Liver (tissue), 10 donors: ENCODE measurements at places on chromosomes 6 and 20. TPM values are rescaled to one million over a fixed set of nuclear protein-coding genes. Genes with fewer than 3 reads are reported as not detected.

GRCh38 chr6:96939007-96939805, 14.7 kb downstream of the KLHL32 start:
- no peaks in the 10 kb centered on the region for H3K27me3 ChIP-seq
- H3K4me3 ChIP-seq, result no peak overlapping the region
- no peaks in the 10 kb centered on the region for H3K36me3 ChIP-seq
- H3K4me1 ChIP-seq, result no peaks in the 10 kb centered on the region

DNA sequence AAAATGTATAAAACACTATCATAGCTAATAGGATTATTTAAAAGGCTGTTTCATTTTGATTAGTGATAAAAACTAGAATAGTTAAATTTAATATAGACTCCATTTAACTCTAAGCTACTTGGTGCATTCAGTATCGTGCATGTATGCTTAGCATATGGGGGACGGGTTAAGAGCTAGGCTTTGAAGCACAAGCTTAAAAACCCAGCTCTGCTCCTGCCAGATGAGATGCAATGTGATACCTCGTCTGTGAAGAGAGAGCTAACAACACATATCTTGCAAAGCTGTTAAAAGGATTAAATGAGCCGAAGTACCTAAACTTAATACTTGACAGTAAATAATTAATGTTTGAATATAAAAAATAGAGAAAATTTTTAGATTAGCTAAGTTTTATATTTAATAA, 42.2 kb downstream of the DTNBP1 start:
- no peak for DNase-seq
- no peaks in the 10 kb centered on the region for H3K27me3 ChIP-seq
- no peak overlapping the region for H3K27ac ChIP-seq
- no peaks in the 10 kb centered on the region for H3K36me3 ChIP-seq
- no peak overlapping the region for H3K4me3 ChIP-seq

- no peak overlapping the region for H3K27ac ChIP-seq
- H3K36me3 ChIP-seq, result peaks cover 41% of the 10 kb centered on the region
- no peak for DNase-seq
- no peaks in the 10 kb centered on the region for H3K27me3 ChIP-seq
- no peak overlapping the region for H3K4me3 ChIP-seq
Measured at GRCh38 chr6:161115468-161115867, 123.9 kb downstream of the MAP3K4 start.

- no peak for DNase-seq
- no peak overlapping the region for H3K27ac ChIP-seq
- H3K4me1 ChIP-seq, result peaks cover 3% of the 10 kb centered on the region
- H3K36me3 ChIP-seq, result no peaks in the 10 kb centered on the region
Measured at GRCh38 chr6:154297210-154297609, 59.4 kb downstream of the IPCEF1 start.

DNA sequence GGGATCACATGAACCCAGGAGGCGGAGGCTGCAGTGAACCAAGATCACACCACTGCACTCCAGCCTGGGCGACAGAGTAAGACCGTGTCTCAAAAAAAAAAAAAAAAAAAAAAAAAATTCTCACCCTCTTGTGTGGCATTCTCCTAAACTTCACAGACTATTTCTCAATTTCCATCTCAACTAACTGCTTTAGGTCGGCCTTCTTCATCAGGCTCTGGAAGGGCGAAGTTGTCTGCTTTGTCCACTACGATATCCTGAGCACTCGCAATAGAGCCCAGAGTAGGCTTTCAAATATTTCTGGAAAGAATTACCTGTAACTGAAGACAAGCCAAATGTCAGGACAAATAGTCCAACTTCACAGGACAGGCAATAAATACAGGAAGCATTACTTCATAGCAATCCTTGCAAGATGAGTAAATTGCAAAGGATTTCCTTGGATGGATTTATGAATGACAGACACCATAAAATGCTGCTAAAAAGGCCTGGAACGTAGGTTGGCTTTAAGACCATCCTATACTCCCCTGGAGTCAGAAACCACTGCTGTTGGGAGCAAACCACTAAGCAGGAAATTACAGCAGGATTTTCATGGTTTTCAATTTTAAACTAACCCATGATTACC, 116.3 kb upstream of the SLC2A12 start:
- no peak overlapping the region for H3K4me3 ChIP-seq
- peaks cover 23% of the 10 kb centered on the region for H3K4me1 ChIP-seq
- peaks cover 9% of the 10 kb centered on the region for H3K36me3 ChIP-seq
- H3K27me3 ChIP-seq, result no peaks in the 10 kb centered on the region
- H3K27ac ChIP-seq, result peak overlapping the region; percentile 19
- no peak for DNase-seq

GRCh38 chr20:33645072-33645358, 17.1 kb upstream of the C20orf144 start:
- H3K4me1 ChIP-seq, result peaks cover 14% of the 10 kb centered on the region
- H3K4me3 ChIP-seq, result no peak overlapping the region
- DNase-seq, result no peak
- H3K27ac ChIP-seq, result no peak overlapping the region
- H3K27me3 ChIP-seq, result no peaks in the 10 kb centered on the region

GRCh38 chr20:61346996-61347395, 94.9 kb downstream of the CDH4 start:
- no peaks in the 10 kb centered on the region for H3K36me3 ChIP-seq
- H3K27ac ChIP-seq, result no peak overlapping the region
- H3K4me1 ChIP-seq, result no peaks in the 10 kb centered on the region
- no peaks in the 10 kb centered on the region for H3K27me3 ChIP-seq
- DNase-seq, result no peak

- H3K4me3 ChIP-seq, result no peak within 1 kb of the TSS
- H3K27ac ChIP-seq, result peak within 1 kb of the TSS; percentile 53
- peaks cover 8% of the 10 kb centered on the region for H3K4me1 ChIP-seq
- no peak for DNase-seq
- no peaks in the 10 kb centered on the region for H3K27me3 ChIP-seq
Measured at GRCh38 chr20:43726811-43727338, at the start of gene GTSF1L. GTSF1L (minus strand) TSS chr20:43727002; CDS start chr20:43726694, 308 bp downstream.

DNA sequence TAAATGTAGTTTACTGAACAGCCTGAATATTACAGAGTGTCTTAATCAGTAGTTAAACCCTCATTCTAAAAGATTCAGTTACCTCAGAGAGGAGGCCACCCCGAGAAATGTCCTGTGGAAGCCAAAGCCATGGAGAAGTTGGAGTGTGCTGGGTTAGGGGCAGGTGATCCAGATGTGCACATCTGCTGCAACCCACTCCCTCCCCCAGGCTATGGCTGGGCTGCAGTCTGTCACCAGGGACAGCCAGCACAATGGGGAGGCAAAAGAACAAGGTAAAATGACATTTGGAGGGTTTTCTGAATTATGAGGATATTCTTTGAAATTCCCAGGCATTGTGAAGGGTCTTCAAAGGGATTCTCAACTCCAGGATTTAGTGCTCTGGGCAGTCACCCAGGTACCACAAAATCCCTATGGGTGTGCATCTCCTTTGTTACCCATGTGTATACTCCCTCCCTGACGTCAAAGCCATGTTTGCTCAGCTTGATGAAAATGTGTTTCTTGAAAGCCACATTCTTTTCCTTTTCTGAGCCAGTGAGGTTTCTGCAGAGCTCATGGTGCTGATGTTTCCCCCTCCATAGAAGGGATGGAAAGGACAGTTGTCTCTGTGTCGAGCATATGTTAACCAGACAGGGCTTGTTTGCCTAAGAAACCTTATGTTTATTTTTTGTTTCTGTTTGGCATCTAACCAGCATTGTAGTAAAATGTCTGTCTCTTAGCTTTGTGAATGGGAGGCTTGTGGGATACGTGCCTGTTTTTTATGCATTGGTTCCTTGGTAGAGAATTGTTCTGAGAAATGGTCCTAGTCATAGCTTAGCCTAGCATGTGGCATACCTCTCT, 212.3 kb upstream of the TBX18 start:
- H3K4me3 ChIP-seq, result no peak overlapping the region
- no peaks in the 10 kb centered on the region for H3K4me1 ChIP-seq
- H3K27ac ChIP-seq, result no peak overlapping the region
- peaks cover 3% of the 10 kb centered on the region for H3K27me3 ChIP-seq

- no peaks in the 10 kb centered on the region for H3K27me3 ChIP-seq
- DNase-seq, result no peak
- H3K36me3 ChIP-seq, result no peaks in the 10 kb centered on the region
- no peak overlapping the region for H3K4me3 ChIP-seq
- H3K27ac ChIP-seq, result peak overlapping the region; percentile 69
Measured at GRCh38 chr20:62617711-62618483, 24.4 kb upstream of the SLCO4A1 start.

DNA sequence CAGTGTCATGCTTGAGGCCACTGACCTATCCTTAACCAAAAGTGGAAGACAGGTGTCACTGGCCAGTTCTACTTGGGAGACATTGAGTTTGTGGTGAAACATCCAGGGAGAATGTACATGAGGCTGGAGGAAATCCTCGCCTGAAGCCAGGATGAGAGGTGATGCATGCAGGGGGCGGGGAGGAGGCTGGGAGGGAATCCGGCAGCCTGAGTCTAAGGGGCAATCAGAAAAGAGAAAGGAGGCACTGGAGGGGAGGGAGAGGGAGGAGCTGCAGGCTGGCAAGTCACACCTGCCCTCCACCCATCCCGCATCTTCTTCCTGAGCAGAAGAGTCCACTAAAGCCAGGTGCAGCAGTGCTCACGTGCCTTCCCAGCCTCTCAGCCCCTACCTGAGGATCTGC, 14.9 kb upstream of the DDO start:
- no peak overlapping the region for H3K27ac ChIP-seq
- no peaks in the 10 kb centered on the region for H3K36me3 ChIP-seq
- no peak overlapping the region for H3K4me3 ChIP-seq
- H3K27me3 ChIP-seq, result no peaks in the 10 kb centered on the region

DNA sequence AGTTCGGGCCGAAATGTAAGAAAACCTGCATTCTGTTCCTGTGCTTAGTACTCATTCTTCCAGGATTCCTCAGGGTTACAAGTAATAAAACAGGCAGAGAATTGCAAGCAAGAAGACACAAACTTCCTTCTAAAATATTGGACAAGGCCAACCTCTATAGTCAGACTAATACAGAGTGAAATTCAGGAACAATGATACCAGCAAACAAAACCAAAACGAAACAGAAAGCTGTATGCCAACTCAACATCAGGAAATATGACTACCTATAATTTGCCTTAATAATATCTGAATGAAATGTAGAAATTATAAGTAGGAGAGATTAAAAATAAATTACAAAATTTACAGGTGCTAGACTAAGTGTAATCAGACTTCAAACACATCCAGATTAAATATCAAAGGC, 238.8 kb downstream of the HIVEP2 start:
- H3K36me3 ChIP-seq, result no peaks in the 10 kb centered on the region
- H3K27me3 ChIP-seq, result no peaks in the 10 kb centered on the region
- H3K4me3 ChIP-seq, result no peak overlapping the region
- no peaks in the 10 kb centered on the region for H3K4me1 ChIP-seq
- H3K27ac ChIP-seq, result no peak overlapping the region

DNA sequence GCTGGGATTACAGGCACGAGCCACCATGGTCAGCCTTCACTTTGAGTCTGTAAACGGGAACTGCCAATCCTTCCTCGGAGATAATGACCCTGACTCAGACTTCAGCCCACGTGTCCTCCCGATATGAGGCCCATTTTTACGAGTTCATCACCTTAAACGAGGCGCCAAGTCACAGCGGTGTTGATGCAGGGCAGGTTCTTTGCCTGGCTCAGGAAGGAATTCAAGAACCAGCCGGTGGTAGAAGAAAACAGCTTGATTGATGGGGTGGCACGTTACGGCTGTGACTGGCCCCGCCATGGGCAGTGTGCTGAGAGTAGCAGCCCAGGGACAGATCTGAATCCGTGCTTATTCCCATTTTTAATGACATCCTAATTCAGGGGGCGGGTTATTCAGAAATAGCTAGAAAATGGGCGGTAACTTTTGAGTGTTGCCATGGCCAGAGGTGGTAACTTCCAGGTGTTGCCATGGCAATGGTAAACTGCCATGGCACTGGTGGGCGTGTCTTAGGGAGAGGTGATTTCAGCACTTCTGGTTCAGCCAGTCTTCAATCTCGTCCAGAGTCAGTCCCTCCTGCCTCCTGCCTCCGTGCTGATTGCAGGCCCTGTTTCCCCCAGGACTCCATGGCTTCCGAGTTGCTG, 9.1 kb upstream of the MAP1LC3A start:
- no peaks in the 10 kb centered on the region for H3K4me1 ChIP-seq
- no peak for DNase-seq
- no peak overlapping the region for H3K27ac ChIP-seq
- no peaks in the 10 kb centered on the region for H3K27me3 ChIP-seq
- H3K4me3 ChIP-seq, result no peak overlapping the region
- no peaks in the 10 kb centered on the region for H3K36me3 ChIP-seq

DNA sequence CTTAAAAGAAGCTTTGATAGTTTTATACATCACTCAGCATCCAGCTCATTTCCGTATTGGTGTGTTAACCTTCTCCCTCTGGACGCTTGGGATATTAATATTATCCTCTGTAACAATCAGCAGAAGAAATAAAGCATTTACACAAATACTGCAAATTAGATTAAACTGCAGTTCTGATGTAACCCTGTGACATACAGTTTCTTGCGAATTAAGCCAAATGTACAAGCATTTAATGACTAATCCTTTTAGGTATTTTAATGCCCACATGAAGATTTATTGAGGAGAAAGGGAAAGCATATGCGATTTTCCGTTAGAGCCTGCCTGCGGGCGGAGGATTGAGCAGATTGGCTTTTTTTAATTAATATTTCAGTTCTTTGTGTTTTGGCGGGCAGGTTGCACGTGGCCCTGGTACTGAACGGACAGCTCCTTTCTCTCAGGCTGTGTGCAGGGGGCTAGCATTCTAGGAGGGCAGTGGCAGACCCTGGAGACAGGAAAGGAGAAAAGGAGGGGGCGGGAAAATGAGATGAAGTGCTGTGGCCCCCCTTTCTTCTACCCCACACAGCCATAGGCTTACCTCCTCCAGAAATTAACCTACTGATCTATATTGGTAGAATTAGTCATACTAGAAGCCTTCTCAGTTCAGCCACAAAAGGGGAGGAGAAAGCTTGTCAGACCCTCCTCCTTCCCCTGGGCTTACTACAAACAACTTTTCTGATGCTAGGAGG, 14.1 kb upstream of the TFAP2D start:
- H3K27ac ChIP-seq, result no peak overlapping the region
- H3K36me3 ChIP-seq, result no peaks in the 10 kb centered on the region
- no peak for DNase-seq
- H3K27me3 ChIP-seq, result no peaks in the 10 kb centered on the region
- H3K4me3 ChIP-seq, result no peak overlapping the region

GRCh38 chr20:36004045-36004444, 35.7 kb downstream of the CNBD2 start:
- no peaks in the 10 kb centered on the region for H3K27me3 ChIP-seq
- no peaks in the 10 kb centered on the region for H3K36me3 ChIP-seq
- no peak overlapping the region for H3K27ac ChIP-seq
- no peaks in the 10 kb centered on the region for H3K4me1 ChIP-seq
- H3K4me3 ChIP-seq, result no peak overlapping the region
- no peak for DNase-seq

GRCh38 chr6:3523271-3523670, 66.4 kb upstream of the SLC22A23 start:
- no peak overlapping the region for H3K4me3 ChIP-seq
- H3K4me1 ChIP-seq, result no peaks in the 10 kb centered on the region
- H3K36me3 ChIP-seq, result no peaks in the 10 kb centered on the region
- no peak for DNase-seq
- no peak overlapping the region for H3K27ac ChIP-seq

Gene PAK5
- polyA plus RNA-seq, result 0.02 TPM

Gene LY86
- 5.0 TPM for polyA plus RNA-seq

Gene WFDC2
- polyA plus RNA-seq, result 1.3 TPM

Gene GJA10
- not detected for polyA plus RNA-seq

Gene MCCD1
- polyA plus RNA-seq, result not detected

Gene RGS19
- 5.9 TPM for polyA plus RNA-seq

Gene MMP24
- polyA plus RNA-seq, result 0.11 TPM

Gene TRIM38
- 2.8 TPM for polyA plus RNA-seq

Gene RAB44
- polyA plus RNA-seq, result not detected
